ENCODE measurements at places on chromosomes 16 and 17.

DNA sequence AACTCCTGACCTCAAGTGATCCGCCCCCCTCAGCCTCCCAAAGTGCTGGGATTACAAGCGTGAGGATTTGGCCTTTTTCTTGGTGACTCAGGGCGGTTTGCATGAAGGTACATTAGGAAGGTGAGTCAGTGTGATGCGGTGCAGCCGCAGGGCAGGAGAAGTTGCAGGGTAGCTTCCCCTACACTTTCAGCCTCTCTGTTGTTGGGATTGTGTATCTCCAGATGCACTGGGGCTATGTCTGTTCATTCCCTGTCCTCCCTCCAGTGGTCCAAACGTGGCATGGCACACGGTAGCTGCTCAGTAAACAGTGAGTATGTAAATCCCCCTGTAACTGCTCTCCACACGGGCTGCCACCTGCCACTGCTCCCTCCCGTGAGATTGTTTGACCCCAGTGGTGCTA, 109.1 kb upstream of the CDC42EP4 start:
- no peak for DNase-seq

GRCh38 chr16:27515874-27516353, 33.8 kb downstream of the GTF3C1 start:
- no peak for DNase-seq

DNA sequence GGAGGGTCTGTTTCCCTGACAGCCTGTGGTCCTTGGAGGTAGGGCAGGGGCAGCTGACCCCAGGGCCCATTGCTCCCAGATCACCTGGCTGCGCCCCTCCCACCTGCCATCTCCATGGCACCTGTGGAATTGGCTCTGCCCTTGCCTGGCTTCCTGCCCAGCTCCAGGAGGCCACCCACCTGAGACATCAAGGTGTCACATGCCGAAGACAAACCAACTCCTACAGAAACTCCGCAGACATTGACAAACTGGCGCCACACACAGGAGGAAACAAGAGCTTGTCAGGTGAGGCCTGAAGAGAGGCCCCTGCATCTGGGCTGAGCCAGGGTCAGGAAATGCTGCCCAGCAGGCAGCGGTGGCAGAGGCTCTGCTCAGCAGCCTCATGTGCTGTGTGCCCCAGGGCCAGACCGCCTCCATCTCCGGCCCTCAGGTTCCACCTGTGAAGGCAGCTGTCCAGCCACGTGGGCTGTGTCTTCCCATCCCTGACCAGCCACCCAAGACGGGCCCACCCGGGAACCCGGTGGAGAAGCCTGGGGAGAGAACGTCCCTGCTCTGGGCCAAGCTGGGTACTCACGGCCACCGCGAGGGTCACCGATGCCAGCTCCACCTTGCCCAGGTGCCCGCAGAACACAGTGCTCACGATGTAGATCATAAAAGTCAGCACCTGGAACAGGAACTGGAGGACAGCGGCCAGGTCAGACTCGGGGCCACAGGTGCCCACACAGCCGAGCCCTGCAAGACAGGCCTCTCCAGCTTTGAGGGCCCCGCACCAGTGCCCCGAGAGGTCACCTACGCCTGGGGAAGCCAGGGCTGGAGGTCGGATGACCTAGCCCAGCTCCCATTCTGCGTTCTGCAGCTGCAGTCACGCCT, 1.6 kb downstream of the SLC47A2 start:
- no peak for DNase-seq

- DNase-seq, result no peak
Observed at GRCh38 chr17:48429156-48429555, 858 bp downstream of the SKAP1 start.

- no peak for DNase-seq
Observed at GRCh38 chr17:81967533-81968395, 6.8 kb upstream of the NOTUM start.

DNA sequence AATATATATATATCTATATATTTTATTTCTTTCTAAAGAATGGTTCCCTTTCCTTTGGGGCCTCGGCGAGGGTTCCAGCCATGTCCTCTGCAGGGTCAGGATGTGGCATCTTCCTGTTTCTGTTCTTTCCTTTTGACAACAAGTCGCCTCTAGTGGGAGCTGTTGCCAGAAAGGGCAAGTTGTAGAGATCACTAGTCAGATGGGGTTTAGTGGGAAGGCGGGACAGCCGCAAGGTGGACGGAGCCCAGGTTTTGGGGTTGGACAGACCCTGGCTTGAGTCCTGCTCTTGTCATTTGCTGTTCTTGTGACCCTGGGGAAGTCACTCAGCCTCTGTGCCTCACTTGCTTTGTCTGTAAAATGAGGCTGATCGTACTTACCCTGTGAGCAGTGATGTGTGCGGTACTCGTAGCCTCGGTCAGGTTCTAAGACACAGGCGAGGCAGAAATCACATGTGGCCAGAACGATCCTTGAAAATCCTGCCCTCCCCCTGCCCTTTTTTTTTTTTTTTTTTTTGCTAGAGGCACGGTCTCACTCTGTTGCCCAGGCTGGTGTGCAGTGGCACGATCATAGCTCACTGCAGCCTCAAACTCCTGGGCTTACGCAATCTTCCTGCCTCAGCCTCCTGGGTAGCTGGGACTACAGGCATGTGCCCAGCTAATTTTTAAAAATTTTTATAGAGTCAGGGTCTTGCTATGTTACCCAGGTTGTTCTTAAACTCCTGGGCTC, 80.1 kb downstream of the ABCC6 start:
- DNase-seq, result no peak

- DNase-seq, result no peak
Observed at GRCh38 chr17:4318186-4318585, 48.3 kb downstream of the UBE2G1 start.

GRCh38 chr17:9971991-9972390, 66.9 kb upstream of the RCVRN start:
- no peak for DNase-seq

GRCh38 chr17:76659928-76660655, 16.5 kb upstream of the ST6GALNAC1 start:
- no peak for DNase-seq

DNA sequence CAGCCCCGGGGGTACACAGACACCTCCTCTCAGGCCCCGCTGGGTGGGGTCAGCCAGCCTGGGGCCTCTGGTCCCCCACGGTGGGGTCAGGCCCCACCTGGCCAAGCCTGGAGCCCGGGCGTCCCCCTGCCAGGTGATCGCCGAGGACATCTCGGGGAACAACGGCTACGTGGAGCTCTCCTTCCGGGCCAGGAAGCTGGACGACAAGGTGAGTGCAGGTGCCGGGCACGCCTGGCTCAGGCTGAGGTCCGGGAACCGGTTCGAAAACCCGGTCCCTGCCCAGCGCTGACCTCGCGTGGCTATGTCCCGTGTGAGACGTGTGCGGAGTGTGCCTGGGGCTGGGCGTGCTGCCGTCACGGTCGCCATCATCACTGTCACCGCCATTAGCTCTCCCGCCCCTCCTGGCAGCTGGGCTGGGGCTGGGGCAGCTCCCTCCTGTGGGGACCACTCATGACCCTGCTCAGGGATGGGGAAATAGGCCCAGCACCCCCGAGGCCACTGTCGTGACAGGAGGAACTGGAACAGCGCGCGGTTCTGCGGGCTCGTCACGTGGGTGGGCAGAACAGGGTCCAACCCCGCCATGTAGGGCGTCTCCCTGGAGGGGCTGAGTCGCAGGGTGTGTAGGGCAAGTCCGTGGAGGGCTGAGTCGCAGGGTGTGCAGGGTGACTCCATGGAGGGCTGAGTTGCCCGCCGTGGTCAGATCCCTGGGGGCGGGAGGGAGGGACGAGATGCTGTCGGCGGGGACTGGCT, 8.5 kb downstream of the CPNE7 start:
- peak; percentile 78 for DNase-seq

GRCh38 chr16:69112285-69113129, 7.1 kb downstream of the HAS3 start:
- no peak for DNase-seq

DNA sequence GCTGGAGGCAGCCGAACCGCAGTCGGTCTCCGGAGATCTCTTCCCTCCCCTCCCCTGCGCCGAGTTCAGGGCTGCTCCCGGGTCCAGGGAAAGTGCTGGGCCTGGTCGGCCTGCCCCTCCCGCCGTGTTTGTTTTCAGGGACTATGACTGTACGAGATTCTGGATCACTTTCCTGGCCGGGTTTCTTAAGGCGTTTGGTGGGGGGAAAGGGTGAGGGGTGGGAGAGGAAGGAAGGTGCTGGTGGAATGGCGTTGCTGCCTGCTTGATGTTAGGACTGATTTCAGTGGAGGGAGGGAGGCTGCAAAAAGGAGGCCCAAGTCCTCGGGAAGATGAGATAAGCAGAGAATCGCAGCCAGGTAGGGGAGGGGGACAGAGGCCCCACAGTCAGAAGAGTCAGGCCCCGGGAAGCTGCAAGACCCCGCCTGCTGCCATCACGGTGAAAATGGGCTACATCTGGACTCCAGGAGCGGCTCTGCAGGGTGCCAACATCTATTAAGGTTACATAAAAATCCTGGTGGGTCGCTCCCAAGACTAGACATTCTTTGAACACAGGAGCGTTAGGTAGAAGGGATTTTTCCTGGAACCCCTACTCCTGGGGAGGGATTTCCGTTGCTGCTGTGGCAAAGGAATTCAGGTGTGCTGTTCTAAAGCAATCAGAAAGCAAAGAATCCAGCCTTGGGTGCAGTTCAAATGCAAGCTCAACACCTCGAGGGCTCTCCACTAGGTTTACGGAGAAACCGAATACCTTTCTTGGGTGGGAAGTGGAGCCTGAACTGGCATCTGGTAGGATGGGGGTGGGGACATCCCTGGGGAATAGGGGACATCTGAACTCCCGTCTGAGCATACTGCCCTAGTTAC, 1.2 kb downstream of the ARHGAP44 start:
- DNase-seq, result no peak

DNA sequence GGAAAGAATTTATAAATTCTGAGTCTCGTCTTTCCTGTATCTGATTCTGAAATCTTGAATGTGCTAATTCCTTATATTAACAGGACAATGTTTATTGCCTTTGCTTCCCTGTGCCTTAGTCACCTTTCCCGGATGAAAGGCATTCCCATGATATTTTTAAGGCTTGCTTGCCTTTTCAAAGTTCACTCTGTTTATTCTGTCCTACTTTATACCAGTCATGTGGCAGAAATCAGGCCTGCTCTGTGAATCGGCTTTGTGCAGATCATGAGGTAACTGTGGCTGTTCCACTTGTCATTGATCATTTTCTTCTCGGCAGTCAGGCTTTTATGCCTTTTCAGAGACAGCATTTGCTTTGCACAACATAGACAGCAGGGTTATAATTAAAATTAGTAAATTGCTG, 28.8 kb upstream of the ABCC11 start:
- DNase-seq, result no peak
